ENCODE measurements at places on chromosomes 12 and 14.

- DNase-seq: no peak
Observed at GRCh38 chr14:101360054-101360911, 201.0 kb upstream of the DIO3 start.

DNA sequence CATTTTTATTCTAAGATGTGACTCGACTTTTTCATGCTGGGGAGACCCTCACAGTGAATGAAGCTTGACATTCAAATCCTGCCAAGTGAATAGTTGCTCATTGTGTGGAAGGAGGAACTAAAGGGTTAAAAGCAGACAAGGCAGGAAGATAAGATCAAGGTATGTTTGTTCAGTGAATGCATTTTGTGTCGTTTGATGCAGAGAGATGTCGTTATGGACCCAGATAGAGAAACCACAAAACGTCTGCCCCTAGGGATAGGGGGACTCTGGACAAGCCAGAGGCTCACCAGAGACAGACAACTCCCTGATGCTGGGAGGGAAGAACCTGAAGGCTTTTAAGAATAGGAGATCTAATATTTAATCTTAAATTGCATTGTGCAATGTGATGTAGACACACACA, 72.5 kb upstream of the MYL2 start:
- no peak for DNase-seq

DNA sequence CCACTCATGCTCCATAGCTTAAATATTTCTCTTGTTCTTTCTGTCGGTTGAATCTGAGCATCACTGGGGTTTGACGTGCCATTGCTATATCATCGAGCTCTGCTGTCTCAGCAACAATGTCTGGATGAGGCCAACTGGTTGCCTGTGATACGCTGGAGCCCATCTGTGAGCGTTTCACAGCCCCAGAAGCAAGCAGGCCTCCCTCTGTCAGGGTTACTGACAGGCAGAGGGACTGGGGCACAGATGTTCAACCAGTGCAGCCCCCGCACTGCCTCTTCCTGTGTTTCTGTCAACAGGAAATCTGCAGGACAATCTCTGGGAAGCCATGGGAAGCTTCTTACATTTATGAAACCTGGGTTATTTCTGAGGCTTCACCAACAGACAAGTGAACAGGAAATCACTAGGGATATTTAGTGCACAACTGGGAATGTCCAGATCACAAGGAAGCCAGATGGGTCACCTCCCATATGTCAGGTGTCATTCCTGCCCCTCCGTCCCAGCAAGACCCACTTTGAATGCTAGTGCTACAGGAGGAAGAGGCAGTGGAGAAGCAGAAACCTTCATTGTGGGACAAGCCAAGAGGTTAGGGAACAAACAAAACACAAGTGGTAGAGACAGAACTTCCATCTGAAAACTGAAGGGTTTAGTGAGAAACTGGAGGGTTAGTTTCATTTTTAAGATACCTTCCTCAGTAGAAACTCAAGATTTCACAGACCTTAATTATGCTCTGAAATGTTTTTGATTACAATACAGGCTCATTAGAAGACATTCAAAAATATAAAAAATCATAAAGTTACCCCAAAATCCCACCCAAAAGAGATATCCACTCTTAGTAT, 24.1 kb downstream of the DMAC2L start:
- peak; percentile 47 for DNase-seq

DNA sequence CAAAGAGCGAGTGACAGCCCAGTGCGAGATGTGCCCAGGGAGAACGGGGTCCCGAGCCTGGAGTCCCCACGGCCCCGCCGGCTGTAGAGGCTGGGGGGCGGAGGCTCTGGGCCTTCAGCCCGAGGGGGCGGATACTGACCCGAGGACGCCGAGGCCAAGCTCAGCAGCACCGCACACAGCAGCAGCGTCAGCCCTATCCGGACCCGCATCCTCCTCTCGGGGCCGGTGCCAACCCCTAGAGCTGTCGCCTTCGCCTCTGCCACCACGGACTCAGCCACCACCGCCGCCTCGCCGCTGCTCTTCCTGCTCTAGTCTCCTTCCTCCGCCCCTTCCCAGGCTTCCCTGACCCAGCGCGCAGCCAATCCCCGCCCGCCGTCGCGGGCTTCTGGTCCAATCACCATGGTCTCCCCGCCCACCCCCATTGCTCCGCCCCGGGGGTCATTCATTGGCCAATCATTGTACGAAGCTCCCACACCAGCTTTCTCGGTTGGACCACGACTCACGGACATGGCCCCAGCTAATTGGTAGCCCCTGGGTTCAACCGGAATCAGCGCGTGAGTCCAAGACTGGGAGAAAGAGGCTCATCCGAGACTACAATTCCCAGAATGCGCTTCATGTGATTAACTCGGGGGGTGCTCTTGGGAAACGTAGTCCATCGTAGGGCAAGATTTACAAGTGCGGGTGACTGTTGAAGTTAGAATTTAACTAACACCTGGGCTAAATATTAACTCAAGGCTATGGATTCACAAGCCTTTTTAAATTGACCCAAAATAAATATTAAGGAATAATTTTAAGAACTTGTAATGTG, at the start of gene SEL1L:
TSS of gene SEL1L (minus strand) at position 318 of the 808 bp plus-strand sequence. CDS start at position 209, 109 bp downstream.
- peak; percentile 97 for DNase-seq

DNA sequence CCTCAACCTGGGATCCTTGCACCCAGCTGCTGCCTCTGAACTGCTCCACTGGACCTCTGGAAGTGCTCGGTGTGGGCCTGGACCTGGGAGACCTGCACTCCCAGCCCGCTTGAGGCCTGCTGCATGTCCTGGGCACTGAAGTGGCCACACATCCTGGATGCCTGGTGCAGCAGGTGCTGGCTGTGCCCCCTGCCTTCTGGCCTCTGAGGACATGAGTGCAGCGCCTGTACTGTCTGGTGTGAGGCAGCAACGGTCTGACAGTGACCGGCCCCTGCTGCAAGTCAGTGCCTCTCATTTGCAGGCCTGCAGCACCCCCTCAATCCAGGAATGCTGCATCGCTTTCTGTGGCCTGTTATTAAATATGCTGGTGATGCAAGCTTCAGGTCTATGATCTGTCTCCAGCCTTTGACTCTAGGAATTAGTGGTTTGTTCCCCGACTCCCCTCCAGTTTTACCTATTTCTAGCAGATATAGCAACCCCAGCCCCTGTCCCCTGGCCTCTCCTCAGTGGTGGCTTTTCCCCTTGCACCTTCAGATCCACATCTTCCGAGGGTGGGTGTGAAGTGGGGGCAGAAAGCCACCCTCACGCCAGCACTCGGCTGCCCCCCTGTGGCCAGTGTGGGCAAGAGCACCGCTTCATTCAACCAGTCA, 3.6 kb downstream of the SMIM41 start:
- DNase-seq: peak; percentile 54

DNA sequence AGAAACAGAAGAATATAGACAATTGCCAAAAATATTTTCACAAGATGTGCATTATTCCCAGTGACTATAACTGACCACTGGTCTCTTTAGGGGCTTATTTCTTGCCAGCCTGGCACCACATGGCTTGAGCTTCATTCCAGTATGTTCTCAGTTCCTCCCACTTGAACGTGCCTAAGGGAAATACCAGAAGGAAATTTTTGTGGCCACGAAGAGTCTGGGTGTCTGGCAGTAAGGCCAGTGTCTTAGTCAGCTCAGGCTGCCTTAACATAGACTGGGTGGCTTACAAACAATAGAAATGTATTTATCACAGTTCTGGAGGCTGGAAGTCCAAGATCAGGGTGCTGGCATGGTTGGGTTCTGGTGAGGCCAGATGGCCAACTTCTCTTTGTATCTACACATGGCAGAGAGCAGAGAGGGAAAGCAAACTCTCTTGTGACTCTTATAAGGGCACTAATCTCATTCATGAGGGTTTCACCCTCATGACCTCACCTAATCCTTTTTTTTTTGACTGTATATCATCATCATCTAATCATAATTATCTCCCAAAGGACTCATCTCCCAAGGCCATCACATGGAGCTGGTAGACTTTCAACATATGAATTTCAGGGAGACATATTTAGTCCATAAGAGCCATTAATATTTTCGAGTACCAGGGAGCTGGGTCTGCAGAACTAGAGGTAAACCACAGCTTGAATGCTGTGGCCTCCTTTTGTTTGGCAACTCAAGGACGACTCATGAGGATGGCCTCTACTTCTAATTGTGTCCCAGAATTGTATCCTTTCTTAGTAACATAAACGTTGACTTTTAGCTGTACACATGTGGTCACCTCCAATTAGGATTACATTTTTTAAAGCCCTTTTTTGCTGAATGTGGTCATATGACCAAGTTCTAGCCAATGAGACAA, 5.1 kb upstream of the SMOC1 start:
- DNase-seq: no peak

- DNase-seq: peak; percentile 95
Observed at GRCh38 chr12:120225852-120226640, 25.1 kb upstream of the RPLP0 start.

- DNase-seq: no peak
Observed at GRCh38 chr12:15700595-15700994, 88.6 kb downstream of the EPS8 start.
